ENCODE measurements at places on chromosomes 12 and 14.

DNA sequence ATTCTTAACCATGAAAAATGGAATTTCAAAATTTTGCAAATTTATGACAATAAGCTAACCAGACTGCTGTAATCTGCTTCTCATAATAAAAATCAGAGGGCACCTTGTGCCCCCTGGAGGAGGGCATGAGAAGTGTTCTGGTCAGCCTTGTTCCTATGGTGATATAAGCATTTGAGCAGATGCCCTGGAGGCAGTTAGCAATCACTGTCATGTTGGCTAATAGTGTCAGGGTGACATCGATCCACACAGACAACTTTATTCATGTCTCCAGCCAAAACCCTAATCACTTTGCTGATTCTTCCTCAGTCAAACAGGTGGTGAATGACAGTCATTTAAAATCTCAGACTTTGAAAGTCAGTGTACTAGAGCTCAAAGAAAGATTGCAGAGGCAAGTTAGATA, 943.0 kb downstream of the GALC start:
- no peak for DNase-seq

DNA sequence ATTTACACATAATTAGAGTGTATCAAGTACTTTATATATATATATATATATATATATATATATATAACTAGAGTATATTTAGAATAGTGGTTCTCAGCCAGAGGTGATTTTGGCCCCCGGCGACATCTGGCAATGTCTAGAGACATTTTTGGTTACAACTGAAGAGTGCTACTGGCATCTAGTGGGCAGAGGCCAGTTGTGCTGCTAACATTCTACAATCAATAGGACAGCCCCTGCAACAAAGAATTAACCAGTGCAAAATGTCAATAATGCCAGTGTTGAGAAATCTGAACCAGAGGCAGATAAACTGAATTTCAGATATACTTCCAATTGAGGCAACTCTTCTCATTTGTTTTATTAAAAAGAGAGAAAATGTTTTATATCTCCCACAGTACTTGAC, 8.9 kb downstream of the GTF2A1 start:
- DNase-seq: no peak

GRCh38 chr12:13144266-13144828, 40.9 kb upstream of the GSG1 start:
- DNase-seq: no peak

GRCh38 chr14:74864198-74864597, 11.7 kb downstream of the PROX2 start:
- DNase-seq: no peak

DNA sequence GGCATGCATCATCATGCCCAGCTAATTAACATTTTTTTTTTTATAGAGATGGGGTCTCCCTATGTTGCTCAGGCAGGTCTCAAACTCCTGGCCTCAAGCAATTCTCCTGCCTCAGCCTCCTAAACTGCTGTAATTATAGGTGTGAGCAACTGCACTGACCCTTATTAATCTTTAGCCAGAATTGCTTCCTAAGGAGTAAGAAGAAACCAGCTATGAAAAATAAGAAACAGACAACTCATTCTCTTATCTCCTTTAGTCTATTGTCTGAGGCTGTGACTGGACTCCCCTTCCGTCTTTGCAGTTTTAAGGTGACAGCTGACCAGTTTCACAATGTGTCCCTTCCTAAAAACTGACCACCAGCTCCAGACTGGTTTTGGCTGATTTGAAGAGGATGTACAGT, 52.4 kb downstream of the EMP1 start:
- no peak for DNase-seq

DNA sequence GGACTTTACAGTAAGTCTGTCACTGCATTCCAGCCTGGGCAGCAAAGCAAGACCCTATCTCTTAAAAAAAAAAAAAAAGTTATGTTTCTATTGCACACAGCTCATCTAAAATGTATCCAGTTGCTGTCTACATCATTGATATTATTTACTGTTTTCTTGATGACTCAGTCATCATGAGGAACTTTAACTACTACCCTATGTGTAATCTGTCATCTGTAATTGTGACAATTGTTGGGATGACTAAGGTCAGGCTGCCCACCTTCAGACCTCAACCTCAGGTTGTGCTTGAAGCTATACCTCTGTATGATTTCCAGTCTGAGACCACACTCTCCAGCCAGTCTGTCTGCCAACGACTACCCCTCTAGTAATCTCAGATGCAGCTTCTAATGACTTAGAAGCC, 15.3 kb downstream of the PPP1R13B start:
- DNase-seq: no peak

- DNase-seq: no peak
Measured at GRCh38 chr14:31527546-31527945, 33.7 kb upstream of the NUBPL start.

- no peak for DNase-seq
Measured at GRCh38 chr12:60035835-60036234, 440.0 kb downstream of the SLC16A7 start.

- DNase-seq: peak; percentile 29
Measured at GRCh38 chr12:93526786-93527428, 45.6 kb upstream of the SOCS2 start.

- no peak for DNase-seq
Measured at GRCh38 chr14:70139384-70139783, 49.4 kb downstream of the SLC8A3 start.

GRCh38 chr14:100754020-100754419, 27.3 kb downstream of the DLK1 start:
- DNase-seq: no peak

DNA sequence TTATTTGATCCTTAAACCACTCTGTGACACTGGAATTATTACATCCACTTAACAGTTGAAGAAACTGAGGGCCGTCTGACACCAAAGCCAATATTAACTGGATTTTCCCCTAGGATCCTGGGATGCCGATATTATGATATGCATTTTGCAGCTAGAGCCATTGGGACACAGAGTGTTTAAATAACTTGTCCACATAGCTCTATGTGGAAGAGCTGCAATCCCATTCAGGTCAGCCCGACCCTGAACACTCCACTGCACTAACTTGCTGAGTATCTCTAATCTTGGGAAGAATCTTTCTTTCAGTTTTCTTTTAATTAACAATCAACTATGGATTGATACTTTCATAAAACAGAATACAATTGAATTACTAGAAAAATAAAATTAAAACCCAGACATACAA, 37.9 kb downstream of the RMST start:
- DNase-seq: no peak

DNA sequence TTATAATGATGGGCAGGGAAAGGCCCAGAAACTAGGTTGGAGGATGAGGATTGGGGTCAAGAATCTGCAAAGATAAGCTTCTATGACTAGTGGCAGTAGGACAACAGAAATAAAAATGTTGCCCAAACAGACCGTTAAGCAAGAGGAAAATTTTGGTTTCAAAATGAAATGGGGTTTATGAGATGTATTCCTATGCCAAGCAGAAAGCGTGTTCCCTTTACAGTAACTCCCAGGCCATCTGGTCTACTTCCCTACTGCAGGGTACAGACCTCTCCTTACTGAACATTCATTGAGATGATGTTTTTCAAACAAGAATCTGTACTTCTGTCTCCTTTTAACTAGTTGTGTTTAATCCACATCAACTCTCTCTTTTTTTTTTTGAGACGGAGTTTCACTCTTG, 20.4 kb upstream of the TMEM229B start:
- no peak for DNase-seq

DNA sequence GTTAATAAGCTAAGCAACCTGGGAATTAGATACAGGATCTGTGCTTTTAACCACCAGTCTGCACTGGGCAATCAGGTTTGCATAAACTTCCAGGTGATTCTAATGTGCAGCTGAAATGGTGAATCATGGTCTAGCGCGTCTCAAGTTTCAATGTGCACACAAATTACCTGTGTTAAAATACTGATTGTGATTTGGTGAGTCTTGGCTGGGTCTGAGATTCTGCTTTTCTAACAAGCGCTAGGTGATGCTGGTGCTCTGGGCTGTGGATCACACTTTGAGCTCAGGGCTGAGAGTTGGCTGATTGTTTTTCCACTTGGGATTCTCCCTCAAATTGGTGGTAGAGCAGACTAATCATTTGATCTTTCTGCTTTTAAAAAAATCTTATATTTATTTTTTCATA, 124.8 kb downstream of the C12orf75 start:
- DNase-seq: peak; percentile 56

- no peak for DNase-seq
Measured at GRCh38 chr12:46402941-46403718, 30.6 kb upstream of the SLC38A2 start.

DNA sequence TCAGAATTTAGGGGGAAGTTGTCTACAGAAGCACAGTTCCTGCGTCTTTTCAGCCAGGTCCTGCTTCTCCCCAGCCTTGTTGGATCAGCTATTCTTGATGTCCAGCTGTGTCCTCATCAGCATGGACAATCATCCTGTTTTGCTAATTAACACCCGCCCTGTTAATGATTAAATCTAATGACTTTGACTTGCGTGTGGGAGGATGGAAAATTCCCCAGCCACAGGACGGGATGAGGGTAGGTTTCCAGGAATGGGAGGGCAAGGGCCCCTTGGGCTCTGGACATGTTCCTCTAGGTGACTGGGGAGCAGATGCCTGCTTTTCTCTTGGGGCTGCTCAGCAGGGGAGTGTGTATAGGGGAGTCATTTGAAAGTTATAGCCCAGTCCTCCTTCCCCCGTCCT, 5.3 kb upstream of the PPP1R1A start:
- peak; percentile 37 for DNase-seq

- no peak for DNase-seq
Measured at GRCh38 chr12:74349925-74350324, 187.7 kb upstream of the ATXN7L3B start.

- no peak for DNase-seq
Measured at GRCh38 chr12:130559806-130560205, 156.3 kb downstream of the RIMBP2 start.

DNA sequence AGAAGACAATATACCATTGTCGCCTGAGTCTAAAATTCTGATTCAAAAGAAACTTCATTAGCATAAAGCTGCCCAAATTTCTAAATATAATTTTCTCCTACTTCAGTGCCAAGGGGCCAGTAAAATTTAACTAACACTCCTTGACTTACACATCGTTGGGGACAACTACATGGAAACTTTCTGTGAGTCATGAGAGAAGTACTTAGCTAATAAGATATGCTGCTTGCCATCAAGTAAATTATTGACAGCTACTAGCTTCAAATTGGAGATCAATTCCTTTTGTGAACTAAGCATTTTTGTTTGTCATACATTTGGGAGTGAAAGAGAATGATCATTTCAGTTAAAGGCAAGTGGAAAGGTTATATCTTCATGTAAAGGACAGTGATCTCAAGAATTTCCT, 373.3 kb downstream of the MDGA2 start:
- no peak for DNase-seq

DNA sequence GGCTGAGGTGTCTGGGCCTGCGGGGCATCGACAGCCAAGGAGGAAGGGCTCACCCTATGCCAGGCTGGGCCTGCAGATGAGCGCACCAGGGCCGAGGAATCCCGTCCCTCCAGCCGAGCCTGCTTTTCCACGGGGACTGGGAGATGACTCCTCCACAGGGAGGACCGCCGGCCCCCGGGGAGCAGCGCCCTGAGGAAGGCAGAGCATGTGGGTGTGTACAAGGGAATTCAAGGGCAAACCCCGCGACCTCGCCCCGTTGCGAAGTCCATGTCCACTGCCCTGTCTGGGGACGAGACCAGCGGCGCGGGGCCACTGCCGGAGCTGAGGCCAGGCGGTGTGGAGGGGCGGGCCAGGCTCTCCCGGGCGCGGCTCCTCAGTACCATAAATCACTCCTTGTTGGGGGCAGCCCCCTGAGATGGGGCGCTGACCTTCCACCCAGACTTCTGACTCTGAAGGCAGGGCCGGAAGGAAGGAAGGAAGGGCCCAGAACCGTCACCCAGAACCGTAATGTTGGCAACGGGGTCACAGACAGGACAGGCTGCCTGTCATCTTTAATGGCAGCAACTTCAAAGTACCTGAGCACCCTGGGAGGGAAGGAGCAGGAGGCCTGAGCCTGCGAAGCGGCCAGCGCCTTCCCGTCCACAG, 52.5 kb downstream of the RNF34 start:
- peak; percentile 83 for DNase-seq

- DNase-seq: peak; percentile 65
Measured at GRCh38 chr14:104868060-104868740, 3.1 kb downstream of the CEP170B start.

- peak; percentile 91 for DNase-seq
Measured at GRCh38 chr14:104723651-104724406, at the start of gene ADSS1. TSS of gene ADSS1 (plus strand) at chr14:104724229. CDS start at chr14:104724271, 42 bp downstream.

DNA sequence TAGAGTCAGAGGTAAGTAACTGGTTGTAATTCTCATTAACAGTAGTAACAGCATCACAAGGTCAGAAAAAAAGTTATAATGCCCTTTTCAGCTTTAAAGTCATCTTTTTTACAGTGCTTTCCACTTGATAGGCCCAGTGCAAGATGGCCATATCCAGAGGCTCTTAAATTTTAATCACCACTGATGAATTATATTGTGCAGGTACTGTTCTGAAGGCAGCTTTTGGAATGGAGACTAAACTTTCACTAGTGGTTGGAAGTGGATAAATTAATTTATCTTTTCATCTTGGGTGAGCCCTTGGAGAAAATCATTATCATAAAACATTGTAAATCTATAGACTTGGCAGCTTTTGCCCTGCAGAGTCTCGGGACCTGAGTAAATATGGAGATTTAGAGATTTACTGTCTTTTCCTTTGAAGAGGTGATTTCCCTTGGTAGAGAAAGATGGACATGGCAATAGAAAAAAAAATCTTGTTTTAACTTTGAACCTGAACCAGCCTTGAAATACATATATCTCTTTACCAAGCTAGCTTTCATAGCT, 969.1 kb upstream of the NOVA1 start:
- no peak for DNase-seq

DNA sequence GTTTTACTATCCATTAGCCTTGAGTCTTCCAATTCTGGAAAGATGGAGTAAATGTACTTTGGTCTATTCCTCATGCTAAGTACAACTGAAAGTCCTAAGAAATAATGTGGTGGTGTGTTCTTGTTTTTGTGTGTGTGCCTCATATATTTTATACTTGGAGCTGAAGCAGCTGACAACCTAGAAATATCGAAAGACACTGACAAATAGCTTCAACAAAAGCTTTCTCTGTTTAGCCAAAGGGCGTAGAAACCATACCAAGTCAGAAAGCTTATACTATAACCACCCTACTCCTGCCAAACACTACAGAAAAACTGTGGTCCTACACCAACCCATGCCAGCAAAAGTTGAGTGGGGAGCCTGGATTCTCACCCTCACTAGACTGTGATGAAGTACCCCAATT, 188.4 kb downstream of the GPHN start:
- no peak for DNase-seq

DNA sequence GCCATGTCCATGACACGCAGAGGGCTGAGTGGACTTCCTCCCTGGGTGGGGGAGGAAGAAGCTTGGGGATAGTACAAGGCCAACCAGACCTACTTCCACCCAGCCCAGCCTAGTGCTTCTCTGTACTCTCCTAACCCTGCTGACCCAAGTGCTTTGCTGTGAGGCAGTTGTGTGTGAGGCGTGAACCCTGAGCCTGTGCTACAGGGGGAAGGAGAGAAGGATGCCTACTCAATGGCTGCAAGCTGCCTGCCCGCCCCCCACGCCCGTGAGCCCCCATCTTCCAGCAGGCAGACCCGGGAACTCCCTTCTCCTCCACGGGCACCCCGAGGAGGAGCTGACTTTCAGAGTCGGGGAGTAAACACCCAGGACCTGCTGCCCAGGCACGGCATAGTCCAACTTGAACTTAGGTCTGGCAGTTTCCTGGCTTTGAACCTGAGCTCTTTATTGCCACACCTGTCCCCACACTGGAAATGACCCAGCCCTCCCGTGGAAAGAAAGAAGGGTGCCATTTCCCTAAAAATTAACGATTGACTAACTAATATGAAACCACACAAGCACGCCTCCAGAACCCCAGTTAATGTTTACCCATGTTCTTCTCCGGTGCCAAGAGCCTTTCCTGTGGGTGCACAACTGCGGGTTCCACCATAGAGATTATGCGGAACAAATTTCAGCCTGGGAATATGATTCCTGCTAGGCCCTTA, 10.8 kb downstream of the ALDH2 start:
- peak; percentile 33 for DNase-seq

All from kidney (tissue), 22 donors.